Right renal cortex interstitium (tissue), 3 donors: ENCODE measurements at places on chromosomes 16 and 17. TPM values are rescaled to one million over a fixed set of nuclear protein-coding genes. Genes with fewer than 3 reads are reported as not detected.

DNA sequence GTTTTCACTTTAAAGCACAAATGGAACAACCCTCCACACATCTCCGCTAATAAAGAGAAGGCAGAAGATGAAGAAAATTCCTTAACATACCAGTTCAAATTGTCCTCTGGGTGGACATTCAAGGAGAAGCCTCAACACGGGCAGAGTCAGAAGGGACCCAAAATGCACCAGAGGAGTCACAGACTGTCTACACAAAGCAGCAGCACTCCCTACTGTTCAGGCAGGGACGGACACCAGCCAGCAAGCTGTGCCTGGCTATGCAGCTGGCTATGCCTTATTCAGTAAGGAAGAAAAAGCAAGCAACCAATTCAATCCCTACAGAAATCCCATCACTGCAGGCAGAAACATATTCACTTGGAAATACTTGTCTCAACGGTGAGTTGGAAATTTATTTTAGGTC is 8.1 kb downstream of the DNAJC7 start:
- no peak for DNase-seq

Gene CD300E
- polyA plus RNA-seq: 0.11 TPM

- no peak for DNase-seq
These were observed 46.7 kb downstream of the C17orf67 start for GRCh38 chr17:56786989-56787482.

GRCh38 chr16:57261806-57262205 is 16.7 kb downstream of the ARL2BP start:
- no peak for DNase-seq

DNA sequence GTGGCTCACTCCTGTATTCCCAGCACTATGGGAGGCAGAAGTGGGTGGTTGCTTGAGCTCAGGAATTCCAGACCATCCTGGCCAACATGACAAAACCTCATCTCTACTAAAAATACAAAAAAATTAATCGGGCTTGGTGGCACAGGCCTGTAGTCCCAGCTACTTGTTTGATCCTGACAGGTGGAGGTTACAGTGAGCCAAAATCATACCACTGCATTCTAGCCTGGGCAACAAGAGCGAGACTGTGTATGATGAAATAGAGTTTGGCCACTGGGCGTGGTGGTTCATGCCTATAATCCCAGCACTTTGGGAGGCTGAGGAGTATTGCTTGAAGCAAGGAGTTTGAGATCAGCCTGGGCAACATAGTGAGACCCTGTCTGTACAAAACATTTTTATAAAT is 173.3 kb downstream of the TANC2 start:
- no peak for DNase-seq

Gene BEAN1
- 0.93 TPM for polyA plus RNA-seq
